ENCODE measurements at places on chromosomes 1 and 21.

DNA sequence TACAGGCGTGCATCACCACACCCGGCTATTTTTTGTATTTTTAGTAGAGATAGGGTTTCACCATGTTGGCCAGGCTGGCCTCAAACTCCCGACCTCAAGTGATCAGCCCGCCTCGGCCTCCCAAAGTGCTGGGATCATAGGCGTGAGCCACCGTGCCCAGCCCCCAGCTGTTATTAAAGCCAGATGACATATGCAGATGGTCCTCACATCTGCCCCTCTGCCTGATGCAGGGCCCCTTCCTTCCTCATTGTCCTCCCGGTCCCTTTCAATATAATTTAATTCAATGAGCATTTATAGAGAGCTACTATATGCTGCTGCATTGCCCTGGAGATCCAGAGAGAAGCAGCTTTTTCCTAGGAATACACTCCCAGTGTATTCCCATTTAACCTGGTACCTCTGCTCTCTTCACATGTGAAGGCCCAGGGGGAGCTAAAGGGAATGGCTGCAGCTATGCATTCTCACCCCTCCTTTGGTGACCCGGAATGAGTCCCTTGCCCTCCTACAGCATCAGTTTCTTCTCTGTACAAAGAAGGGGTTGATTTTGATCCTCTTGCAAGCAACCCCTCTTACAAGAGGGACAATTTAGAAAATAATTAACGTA is 55.6 kb downstream of the L1TD1 start:
- no peak for DNase-seq

DNA sequence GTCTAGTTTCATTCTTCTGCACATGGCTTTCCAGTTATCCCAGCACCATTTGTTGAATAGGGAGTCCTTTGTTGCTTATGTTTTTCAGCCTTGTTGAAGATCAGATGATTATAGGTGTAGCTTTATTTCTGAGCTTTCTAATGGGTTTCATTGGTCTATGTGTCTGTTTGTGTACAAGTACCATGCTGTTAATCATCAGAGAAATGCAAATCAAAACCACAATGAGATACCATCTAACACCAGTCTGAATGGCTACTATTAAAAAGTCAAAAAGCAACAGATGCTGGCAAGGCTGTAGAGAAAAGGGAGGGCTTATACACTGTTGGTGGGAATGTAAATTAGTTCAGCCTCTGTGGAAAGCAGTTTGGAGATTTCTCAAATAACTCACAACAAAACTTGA is 321.5 kb upstream of the PTBP2 start:
- DNase-seq: no peak

GRCh38 chr1:1306661-1307260 is 969 bp downstream of the ACAP3 start:
- no peak for DNase-seq

DNA sequence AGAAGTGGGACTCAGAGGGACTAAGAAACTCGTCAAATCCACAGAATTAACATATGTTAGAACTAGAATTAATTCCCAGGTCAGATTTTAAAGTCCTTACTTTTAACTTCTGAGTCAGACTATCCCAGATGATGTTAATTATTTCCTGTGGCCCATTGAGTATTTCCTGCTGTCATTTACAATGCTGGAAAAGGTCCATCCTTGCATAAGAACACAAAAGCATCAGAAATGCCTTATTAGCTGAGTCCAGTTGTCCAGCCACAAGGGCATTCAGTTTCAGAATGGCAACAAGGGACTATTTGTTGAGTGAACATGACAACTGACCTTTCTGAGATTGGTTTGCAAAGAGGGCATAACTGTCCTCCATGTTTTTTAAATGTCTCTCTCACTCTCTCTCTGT is 16.5 kb upstream of the HIVEP3 start:
- no peak for DNase-seq

GRCh38 chr1:77966291-77966690 is 12.6 kb downstream of the FUBP1 start:
- no peak for DNase-seq

DNA sequence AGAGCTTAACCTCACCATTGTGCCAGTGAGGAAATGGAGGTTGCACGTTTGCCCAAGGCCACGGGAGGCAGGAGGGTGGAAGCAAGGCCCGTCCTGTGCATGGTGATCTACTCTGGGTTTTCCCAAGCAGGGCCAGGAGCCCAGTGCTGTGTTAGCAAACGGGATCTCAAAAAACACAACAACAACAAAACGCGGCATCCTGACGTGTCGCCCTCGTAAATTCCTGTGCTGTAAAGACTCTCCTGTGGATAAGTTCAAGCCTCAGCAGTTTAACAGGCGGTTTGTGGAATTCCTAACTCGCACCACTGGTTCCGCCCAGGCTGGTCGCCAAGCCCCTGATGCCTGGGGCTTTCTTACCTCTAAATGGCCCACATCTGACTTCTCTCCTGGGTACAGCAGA is 39.1 kb downstream of the TFF3 start:
- DNase-seq: no peak

DNA sequence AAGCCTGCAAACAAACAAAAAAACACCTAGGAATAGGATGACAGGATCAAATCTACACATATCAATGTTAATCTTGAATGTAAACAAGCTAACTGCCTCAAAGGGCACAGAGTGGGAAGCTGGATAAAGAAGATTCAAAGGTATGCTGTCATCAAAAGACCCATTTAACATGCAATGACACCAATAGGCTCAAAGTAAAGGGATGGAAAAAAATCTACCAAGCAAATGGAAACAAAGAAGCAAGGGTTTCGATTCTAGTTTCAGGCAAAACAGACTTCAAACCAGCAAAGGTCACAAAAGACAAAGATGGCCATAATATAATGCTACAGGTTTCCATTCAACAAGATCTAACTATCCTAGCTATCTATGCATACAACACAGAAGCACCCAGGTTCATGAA is 16.2 kb upstream of the OR2T10 start:
- no peak for DNase-seq

- peak; percentile 60 for DNase-seq
These were observed 114.5 kb downstream of the HIVEP3 start for GRCh38 chr1:41804176-41804575.

DNA sequence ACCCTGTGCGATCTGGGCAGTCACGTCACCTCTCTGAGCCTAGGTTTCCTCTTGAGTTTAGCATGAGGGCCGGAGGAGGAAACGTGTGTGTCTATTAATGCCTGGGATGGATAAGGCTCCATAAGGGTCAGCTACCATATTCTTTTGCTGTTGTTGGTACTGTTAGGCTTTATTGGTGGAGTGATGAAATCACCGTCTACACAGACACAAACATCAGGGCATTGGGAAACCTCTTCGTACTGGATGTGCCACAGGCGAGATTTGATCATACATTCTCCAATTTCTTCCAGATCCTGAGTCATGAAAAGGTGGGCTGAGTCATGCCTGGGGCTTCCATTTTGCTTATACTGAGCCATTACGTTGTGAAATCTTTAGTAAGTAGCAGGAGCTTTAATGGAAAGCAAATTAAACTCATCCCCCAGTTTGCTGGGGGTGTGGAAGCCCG is 24.9 kb upstream of the GRHL3 start:
- DNase-seq: no peak

- no peak for DNase-seq
These were observed 96.6 kb upstream of the B3GALT2 start for GRCh38 chr1:193283016-193283415.

DNA sequence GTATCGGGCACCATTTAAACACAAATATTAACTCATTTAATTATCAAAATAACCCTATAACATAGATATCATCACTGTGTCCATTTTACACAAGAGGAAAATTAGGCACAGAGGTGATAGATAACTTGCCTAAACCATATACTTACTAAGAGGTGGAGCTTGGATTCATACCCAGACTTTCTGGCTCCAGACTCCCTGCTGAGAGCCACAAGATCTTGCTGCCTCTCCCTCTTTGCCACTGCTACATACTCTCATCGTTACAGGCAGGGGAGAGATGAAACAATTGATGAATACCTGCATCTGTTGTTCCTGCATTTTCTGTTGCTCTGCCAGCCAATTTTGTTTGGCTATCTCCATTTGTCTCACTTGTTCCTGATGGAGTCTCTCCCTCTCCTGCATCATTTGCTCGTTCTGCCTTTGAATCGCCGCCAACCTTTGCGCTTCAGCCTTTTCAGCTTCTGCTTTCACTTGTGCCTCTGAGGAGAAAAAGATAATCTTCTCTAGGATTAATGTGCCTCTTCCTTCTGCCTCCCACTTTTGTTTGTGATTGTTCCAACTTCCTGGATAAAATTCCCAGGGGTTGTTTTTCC is 10.6 kb downstream of the GBP5 start:
- no peak for DNase-seq

- no peak for DNase-seq
These were observed 14.3 kb upstream of the FOXE3 start for GRCh38 chr1:47401761-47402160.

- DNase-seq: peak; percentile 48
These were observed 21.5 kb upstream of the RNF187 start for GRCh38 chr1:228465571-228466146.

DNA sequence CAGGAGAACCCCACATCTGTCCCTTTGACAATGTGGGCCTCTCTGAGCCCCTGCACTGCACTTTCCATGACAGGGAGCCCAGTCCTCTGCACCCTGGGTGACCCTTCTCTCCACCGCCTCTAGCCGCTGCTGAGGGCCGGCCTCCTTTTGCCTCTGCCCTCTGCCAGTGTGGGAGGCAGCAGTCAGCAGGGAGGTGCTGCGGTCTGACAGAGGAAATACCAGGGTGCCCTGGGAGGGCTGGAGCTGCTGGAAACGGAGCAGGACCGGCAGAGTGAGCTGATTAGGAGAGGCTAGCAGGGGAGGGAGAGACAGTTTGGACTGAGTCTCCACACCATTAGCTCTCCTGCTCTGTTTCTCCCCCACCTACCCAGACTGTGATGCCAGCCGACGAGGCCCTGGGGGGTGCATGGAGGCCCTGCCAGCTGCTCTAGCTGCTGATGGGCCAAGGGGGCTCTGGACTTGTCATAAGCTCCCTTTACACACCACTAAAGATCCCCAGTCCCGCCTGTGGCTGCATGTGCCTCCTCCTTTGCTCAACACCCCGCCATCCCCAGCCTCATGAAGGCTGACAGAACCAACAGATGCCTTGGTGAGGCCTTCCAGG is 171.1 kb upstream of the KLHDC7A start:
- DNase-seq: no peak

DNA sequence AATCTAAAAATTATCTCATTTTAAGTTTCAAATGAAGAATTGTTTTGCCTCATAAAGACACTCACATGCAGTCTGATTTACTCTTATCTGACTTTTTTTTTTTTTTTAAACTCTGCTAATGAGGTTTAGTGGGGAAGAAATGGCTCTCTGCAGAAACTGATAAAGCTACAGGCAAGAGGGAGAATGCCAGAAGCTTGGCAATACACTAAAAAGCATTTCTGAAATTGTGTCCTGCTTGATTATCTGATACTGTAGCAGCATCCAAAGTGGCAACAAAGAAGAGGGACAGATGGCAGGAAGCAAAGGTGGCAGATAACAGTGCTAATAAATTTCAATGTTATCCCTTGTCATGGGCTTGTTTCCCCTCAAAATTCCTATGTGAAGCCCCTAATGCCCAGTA is 1744.9 kb downstream of the NCAM2 start:
- no peak for DNase-seq

GRCh38 chr1:90189889-90190288 is 195.0 kb downstream of the ZNF326 start:
- DNase-seq: no peak

GRCh38 chr1:214009423-214010196 is 21.8 kb downstream of the PROX1 start:
- no peak for DNase-seq

DNA sequence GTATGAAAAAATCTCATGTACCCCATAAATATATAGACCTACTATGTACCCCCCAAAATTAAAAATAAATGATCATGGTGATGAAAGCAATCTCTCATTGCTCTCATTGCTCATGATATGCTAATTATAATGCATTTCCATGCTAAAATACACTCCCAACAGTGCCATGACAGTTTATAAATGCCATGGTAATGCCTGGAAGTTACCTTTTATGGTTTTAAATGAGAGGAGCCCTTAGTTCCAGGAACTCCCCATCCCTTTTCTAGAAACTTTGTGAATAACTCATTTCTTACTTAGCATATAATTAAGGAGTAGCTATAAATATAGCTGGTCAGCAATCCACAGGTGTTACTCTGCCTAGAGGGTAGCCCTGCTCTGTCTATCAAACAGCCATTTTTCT is 166.1 kb upstream of the RGS18 start:
- no peak for DNase-seq

DNA sequence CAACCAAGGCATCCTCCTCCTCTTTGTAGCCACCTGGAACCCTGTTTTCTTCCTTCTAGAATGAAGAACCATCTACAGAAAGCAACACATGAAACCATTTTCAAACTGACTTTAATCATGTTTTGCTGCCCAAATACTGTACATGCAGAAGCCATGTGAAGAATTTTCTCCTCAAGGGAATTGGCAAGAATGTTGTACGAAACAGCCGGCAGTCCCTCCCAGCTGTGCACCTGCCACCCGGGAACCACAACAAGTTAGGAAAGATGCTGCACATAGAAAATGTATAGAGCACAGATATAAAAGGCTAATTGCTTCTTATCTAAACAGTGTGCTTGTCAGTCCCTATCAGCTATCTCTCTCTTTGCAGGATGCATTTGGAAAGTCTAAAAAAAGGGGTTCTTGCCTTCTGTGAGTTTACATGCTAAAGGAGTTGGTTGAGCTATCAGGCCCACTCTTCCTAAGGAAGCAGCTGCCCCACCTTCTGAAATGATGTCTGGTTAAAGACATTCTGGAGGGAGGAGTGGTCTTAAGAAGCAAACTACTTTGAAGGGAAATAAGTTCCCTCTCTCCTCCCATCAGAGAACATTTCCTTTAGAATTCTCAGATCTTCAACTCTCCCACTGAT is 44.8 kb downstream of the RIMS3 start:
- DNase-seq: no peak

DNA sequence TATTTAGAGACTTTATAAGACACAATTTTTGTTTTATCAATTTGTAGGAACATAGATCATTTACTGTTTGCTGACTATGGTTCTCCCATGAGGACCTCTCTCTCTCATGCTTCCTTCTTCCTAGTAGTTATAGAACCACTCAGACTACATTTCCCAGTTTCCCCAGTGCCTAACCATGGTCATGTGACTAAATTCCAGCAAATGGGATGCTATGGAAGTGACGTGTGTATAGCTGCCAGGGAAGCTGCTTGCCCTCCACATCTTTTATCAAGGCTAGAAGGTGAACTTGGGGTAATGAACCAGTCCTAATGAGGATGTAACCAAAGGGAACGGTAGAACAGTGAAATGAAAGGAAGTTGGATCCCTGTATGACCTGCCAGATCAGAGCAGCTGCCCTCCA is 184.0 kb downstream of the MIS18A start:
- no peak for DNase-seq

All from CD4-positive, alpha-beta T cell treated with Interleukin-17A for 1 hour (primary cell).